ENCODE measurements at places on chromosomes 16 and 17.

DNA sequence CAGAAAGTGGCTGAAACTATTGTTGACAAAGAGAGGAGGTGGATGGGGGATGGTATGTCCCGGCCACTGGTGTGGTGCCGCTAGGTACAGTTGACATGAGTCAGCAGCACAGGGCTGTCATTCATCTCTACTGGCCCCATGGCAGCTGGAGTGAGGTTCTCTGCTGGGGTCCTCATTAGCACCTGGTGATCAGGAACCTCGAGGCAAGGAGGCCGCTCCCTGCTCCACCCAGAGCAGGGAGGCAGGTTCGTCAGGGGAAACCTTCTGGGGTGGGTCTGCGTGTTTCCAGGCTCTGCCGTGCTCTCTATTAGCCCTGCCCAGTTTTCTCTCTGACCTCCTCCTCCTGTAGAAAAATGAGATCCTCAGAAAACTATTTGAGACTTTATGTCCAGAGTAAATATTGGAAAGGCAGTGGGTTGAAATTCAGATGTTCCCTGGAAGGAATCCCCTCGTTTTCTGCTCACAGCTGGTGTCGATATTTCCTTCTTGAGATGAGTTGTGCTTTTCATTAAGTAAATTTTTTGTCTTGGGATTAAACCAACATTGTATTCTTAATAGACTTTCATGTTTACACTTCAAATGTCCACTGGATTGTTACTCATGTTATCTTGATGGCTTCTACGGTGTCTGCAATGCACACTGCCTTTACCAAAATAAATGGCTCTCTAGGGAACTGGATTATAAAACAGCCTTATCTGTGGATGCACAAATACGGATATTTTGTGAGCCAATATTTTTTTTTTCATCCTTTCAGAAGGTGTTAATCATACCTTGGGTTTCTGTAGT, 7.1 kb downstream of the NTN1 start:
- DNase-seq = no peak

DNA sequence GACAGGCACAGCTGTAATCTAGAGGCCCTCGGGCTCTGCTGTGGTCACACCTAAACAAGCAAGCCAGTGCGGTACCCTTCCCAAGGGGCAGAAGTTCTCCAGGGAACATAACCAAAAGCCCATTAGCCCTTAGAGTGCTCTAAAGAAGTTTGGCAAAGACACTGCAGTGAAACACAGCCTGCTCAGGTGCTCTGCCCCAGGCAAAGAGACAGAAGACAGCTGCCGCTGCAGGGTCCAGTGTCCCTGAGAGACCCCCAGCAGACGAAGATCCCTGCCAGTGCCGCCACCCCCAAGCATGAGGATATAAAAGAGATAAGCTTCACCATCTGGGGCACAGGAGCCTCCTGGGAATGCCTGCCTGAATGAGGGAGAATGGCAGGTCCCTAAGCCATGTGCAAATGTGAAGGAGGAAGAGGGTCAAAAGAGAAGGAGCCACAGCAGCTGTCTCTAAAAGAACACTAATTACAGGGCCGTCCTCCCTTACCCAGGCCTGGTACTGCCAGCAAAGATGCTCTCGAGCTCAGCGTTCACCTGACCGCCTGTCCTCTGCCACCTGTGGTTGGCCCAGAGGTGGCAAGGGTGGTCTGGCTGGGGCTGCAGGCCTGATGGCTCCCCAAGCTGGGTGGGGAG, 29.7 kb downstream of the CUEDC1 start:
- no peak for DNase-seq

GRCh38 chr17:49360796-49361128, 1.3 kb downstream of the ZNF652 start:
- no peak for DNase-seq

GRCh38 chr17:69405096-69405495, 9.4 kb upstream of the MAP2K6 start:
- DNase-seq = no peak

- DNase-seq = no peak
Observed at GRCh38 chr17:33342025-33342424, 48.9 kb upstream of the ASIC2 start.

GRCh38 chr16:57192720-57193486, 6.8 kb downstream of the RSPRY1 start:
- no peak for DNase-seq

- no peak for DNase-seq
Observed at GRCh38 chr16:61362585-61362984, 673.7 kb downstream of the CDH8 start.

GRCh38 chr17:39813631-39814030, 50.5 kb downstream of the IKZF3 start:
- DNase-seq = no peak

GRCh38 chr16:54595621-54596020, 309.0 kb upstream of the IRX3 start:
- DNase-seq = no peak

DNA sequence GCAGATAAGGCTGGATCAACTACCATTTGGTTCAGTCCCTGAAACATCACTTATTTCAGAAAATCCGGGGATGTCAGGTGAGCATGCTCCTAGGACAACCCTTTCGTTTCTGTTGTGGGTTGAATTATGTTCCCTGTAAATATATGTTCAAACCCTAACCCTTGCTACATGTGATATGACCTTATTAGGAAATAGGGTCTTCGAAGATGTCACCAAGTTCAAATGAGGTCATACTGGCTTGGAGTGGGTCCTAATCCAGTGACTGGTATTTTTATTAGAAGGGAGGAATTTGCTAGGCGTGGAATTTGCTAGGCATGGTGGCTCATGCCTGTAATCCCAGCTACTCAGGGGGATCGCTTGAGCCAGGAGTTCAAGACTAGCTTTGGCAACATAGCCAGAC, 21.3 kb downstream of the SNX20 start:
- DNase-seq = no peak

DNA sequence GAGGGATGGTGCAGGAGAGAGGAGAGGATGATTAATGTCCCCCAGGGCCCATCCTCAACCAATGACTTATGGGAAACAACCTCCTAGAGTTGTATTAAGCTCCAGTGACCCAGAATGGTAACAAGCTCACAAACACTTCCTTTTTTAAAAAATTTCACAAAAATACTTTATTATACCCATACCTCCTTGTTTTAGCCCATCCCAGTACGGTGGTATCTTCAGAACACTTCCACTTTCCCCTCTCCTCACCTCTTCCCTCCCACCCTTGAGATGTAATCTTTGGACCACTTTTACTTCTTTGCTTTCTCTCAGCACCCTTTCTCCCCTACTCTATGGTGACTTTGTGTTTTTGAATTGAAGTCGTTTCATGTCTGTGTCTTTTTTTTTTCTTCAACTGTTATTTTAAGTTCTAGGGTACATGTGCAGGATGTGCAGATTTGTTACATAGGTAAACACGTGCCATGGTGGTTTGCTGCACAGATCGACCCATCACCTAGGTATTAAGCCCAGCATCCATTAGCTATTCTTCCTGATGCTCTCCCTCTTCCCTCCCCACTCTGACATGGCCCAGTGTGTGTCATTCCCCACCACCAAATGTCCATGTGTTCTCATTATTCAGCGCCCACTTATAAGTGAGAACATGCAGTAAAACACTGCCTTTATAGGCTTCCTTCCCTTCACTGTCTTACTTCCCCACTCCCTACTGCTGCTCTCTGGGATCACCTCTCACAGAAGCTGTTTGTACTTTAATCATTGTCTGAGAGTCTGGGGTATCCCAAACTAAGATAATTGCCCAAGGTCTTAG, 124.5 kb downstream of the PRKCB start:
- DNase-seq = no peak

DNA sequence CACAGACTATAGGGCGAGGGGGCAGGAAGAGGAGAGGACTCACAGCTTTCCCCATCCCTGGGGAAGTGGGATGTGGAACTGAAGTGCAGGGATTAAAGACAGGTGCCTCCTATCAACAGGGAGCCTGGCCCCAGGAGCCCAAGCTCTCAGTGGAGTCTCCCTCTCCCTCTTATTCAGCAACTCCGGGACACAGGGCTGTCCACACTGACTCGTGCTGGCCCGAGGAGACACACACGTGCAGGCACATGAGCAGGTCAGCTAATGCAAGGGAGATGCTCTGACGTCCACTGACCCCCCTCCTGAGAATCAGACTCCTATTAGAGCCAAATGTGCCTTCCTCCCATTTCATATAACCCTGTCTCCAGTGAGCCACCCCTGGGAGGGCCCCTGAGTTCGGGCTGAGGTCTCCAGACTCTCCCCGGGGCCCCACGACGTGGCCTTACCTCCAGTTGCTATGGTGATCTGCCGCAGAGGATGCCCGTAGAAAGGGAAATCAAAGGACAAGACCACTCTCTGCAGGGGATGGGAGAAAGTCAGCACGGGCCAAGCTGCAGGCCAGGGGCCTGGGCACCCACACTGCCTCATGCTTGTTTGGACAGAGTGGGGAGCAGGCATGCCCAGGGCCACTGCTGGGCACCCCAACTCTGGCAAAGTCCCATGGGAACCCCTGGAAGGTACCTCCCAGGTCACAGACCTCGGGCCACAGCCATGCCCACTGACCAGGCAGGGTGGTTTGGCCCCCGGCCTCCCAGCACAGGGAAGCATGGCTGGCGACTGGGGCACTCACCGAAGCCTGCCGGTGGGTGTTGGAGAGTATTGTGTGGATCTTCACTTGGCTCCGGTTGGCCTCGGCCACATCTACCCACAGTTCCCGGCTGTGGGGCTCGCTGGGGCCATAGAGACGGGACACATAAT, 42.7 kb downstream of the PLXDC1 start:
- no peak for DNase-seq

DNA sequence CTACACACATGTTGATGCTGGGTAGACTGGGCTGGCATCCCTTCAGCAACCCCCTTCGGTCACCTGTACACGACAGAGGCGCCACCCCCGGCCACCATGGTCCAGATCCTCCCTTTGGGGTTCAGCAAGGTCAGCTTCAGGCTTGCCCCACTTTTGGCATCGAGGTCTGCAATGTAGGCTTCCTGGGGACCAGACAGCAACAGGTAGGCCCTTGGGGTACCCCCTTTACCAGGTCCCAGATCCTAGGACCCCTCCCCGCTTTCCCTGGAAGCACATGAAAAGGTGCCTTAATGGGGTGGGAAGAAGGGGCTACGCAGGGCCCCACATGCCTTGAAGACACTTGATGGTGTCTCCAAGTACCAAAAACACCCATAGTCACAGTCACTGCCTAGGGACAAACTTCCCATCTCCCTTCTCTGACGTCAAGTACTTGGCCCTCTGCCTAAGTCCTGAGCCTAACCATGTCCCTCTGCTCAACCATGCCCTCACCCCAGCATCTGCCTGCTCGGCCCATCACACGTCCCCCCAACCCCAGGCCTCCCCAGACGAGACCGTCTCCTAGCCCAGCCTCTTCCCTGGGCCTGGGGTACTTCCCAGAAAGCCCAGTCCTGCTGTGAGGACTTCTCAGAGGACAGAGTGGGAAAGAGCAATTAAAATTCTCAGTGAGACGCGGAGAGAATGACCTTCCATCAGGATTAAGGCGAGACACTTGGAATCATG, 12.1 kb downstream of the ACLY start:
- no peak for DNase-seq

DNA sequence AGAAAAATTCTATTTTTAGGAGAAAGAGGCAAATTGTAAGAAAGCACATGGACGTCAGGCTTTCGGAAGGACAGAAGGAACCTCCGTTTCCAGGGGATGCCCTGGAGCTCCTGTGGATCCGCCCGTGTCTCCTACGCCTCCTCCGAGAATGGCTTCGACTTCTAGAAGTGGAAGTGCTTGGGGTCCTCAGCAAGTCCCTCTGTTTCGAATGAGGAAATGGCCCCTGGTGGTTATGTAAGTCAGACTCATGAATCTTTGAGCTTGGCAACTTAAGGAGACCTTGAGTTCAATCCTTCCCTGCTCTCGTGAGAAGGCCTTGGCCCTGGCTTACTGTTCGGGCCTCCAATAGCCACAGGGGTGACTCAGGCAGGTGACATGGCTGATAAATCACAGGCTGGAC, 38.9 kb downstream of the COX4I1 start:
- DNase-seq = no peak

DNA sequence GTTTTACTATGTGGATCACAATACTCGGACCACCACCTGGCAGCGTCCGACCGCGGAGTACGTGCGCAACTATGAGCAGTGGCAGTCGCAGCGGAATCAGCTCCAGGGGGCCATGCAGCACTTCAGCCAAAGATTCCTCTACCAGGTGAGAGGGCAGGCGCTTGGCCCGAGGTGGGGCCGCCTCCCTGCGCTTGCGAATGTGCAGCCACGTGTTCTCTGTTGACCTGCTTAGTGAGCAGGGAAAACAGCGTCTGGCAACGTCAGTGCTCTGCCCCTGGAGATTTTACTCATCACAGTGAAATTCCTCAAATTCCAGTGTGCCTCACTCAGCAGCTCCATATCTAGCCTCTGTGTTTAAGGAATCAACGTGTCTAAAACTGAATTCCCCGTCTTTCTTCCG, 33.4 kb upstream of the CLEC18A start:
- peak; percentile 87 for DNase-seq

GRCh38 chr17:72004611-72005331, 116.0 kb upstream of the SOX9 start:
- no peak for DNase-seq

- DNase-seq = no peak
Observed at GRCh38 chr16:84095466-84095865, 21.3 kb downstream of the MBTPS1 start.

DNA sequence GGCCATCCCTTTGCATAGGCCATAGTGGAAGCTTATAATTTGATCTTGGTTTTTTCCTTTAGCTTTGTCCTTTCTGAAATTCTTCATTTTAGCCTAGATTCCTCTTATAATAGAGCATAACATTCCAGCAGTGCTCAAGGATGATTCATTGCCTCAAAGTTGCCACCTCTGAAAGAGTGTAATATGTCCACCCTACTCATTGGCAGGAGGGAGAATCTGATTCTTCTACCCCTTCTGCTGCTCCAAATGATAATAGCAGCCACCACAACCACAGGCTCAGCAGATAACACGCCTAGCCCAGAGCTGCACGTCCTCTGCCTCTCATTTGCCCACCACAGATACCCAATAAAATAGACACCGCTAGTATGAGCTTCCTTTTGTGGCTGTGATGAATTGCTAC, 337.4 kb upstream of the HSBP1 start:
- no peak for DNase-seq

DNA sequence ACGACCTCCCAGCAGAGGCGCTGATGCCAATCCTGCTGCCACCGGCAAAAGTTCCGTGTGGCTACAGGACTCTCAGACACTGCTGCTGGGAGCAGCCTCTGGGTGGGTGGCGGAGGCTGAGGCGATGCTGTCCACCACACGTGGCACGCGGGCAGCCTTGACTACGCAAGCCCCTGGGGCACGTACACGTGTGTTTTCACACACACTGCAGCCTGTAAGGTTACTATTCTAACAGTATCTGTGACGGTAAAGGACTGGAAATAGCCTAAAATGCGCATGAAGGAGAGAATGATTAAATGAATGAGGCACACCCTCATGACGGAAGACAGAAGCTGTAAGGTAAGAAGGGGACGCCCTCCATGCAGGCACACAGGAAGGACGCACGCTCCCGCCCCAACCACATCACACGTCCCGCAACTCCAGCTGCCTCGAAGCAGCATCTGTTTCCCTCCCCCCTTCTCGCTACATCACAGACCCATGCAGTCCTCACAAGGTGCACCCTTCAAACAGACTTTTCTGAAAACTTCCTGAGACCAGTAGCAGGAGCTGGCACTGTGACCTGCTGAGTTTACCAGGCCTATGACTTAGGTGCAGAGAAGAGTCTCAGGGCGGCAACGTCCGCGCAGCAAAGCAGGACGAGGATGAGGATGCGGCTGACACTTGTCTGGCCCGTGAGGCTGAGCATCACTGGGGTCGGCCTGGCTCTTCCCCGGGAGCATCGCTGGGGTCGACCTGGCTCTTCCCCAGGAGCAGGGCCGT, 28.7 kb upstream of the FASN start:
- DNase-seq = no peak

- DNase-seq = peak; percentile 52
Observed at GRCh38 chr16:85557971-85558657, 55.0 kb upstream of the GSE1 start.

GRCh38 chr16:47136099-47136842, 7.5 kb downstream of the NETO2 start:
- DNase-seq = no peak
